ENCODE measurements at places on chromosomes 7 and 10.

- DNase-seq = no peak
These were observed 384.9 kb downstream of the THSD7A start for GRCh38 chr7:11447106-11447505.

DNA sequence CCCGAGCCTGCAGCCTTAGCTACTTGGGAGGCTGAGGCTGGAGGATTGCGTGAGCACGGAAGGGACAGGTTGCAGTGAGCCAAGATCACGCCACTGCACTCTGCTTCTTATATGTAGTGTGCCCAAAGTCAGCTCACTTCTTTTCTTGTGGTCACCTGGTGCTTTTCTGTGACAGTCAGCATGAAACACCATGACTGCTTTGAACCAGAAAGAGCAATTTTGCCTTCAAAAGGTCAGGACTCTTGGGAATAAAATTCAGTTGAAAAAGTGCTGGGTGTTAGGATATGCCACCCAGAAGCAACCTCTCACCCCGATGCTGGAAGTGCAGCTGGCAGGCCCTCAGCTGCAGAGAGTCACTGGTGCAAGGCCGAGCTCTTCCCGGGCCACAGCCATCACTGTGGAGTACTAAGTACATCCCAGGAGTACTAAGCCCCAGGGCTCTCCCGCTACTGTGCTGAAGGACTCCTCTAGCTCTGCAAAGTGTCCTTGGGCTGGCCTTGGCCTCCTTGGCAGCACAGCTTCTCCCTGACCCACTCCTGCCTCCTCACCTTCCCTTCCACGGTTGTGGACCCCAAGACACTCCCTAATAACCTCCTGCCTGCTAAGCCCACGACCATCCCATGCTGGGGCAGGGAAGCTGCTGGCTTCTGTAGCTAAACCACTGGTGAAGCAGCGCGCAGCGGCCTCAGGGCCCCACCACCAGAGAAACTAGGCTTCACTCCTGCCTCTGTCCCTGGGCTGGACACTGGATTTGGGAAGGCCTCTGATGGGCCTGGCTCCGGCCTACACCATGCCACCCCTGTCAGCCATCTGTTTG, 17.6 kb upstream of the GDI2 start:
- DNase-seq = no peak

DNA sequence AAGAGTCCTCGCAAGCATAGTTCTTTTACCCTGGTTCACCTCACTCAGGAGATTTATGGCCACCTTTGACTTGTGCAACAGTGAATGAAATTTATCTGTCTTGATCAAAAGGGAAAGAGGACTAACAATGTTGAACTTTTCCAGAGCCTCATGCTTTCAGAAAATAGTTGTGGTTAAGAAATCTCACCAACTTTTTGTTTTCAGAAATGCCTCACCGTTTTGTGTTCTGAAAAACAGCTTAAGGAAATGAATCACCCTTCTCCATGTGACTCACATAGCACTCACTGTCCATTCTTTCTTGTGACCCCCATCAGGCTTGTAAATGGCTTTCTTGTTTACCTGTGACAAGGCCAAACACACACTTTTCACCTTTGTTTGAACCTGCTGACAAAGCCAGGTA, 148.6 kb upstream of the FAM3C start:
- DNase-seq = no peak

DNA sequence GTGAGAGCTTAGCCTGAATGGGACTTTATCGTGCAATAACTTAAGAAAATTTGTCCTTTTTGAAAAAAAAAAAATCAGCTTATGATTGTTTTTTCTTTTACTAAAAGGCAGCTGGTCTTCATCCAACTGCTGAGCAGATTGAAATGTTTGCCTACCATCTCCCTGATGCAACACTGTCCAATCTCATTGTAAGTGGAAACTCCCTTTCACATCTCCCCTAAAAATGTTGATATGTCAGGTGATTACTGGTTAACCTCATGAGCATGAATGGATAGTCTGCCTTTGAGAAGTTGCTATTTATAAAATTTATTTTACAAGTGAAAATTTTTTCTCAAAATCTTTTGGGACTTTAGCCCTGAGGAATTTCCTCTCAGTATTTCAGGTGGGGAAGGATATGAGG, 17.8 kb upstream of the HKDC1 start:
- DNase-seq = no peak

DNA sequence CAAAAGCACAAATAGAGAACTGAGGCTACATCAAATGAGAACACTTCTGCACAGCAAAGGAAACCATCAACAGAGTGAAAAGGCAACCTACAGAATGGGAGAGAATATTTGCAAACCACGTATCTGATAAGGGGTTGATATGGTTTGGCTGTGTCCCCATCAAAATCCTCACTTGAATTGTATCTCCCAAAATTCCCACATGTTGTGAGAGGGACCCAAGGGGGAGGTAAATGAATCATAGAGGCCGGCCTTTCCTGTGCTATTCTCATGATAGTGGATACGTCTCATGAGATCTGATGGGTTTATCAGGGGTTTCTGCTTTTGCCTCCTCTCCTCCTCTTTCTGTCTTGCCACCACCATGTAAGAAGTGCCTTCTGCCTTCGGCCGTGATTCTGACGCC, 120.6 kb upstream of the FRMD4A start:
- DNase-seq = no peak

GRCh38 chr7:106613848-106614560, 47.0 kb downstream of the CCDC71L start:
- DNase-seq = no peak

DNA sequence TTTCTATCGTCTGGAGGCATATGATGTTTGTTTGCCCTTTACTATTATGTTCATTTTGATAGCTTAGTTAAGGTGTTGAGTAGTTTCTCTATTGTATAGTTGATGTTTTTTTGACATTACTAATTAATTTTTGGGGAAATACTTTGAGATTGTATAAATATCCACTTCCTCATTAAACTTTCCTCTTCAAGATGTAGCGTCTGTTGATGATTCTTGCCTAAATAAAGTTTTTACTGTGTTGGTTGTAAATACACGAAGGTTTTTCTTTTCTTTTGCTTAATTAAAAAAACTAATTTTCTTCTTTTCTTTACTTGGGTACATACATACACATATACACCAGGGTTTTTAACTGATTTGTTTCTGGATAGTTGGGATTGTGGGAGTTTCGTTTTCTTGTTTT, 8.5 kb downstream of the KMT2E start:
- DNase-seq = no peak
